ENCODE measurements at places on chromosomes 12 and 14.

- DNase-seq = no peak
These were observed 14.9 kb downstream of the C2CD5 start for GRCh38 chr12:22529281-22530060.

- DNase-seq = no peak
These were observed 40.5 kb upstream of the USP44 start for GRCh38 chr12:95591731-95592130.

GRCh38 chr12:99810718-99811593 lies 163.4 kb downstream of the GARIN6 start:
- peak; percentile 48 for DNase-seq

- DNase-seq = no peak
These were observed 11.1 kb upstream of the PSEN1 start for GRCh38 chr14:73125169-73125588.

GRCh38 chr12:4282103-4282891 lies 8.7 kb downstream of the CCND2 start:
- DNase-seq = no peak

- DNase-seq = no peak
These were observed 29.0 kb downstream of the CAPRIN2 start for GRCh38 chr12:30725739-30726138.

DNA sequence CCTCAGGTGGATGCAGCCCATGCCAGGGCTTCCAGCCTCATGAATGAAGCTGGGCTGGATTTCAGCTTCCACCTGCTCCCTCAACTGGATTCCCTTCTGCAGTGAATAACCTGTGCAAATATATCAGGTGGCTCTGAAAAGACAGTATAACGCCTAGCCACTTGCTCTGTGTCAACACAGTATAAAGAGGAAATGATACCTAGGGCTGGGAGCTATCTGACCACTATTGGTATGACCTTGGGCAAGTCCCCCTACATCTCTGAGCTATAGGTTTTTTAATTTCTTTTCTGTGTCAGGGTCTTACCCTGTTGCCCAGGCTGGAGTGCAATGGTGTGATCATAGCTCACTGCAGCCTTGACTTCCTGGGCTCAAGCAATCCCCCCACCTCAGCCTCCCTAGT lies 19.8 kb downstream of the ISM2 start:
- DNase-seq = no peak

DNA sequence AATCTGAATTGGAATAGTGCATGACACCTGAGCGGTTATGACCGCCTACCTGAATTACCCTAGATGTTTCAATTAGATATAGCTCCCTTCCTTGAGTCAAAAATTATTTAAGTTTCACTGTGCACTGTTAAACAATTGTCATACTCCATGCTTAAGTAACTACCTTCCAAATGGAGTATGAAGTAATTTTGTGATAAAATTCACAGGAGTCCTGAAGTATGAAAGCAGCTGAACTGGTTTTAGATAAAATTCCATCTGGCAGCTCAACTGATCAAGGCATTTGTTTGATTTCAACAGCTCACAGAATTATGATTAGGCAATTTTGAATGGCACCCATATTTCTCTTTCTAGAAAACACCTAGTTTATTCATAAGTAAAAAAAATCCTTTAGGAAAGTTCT lies 19.5 kb downstream of the PRICKLE1 start:
- no peak for DNase-seq

- DNase-seq = no peak
These were observed 55.0 kb upstream of the BICD1 start for GRCh38 chr12:32051511-32052211.

GRCh38 chr12:13000616-13000924 lies 505 bp upstream of the HEBP1 start:
- DNase-seq = no peak

DNA sequence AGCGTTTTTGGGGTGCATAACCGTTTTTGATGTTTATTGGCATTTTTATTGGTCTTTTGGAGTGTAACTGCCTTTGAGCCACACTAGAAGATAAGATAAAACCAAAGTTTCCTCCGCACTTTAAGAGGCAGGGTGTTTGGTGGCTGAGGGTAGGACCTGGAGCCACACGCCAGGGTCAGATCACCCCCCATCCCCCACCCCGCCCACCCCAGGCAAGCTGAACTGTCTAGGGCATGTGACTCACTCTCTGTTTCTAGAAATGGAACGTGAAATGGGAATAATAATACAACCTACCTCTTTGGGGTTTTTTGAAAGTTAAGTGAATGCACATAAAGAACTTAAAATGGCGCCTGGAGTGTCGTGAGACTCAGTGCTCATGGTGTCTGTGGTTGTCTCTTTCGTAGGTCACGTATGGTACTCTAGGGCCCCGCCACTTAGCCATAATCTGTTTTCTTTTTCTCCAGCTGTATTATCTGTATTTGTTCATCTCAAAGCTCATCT lies 56.0 kb downstream of the PPP2R5C start:
- no peak for DNase-seq

DNA sequence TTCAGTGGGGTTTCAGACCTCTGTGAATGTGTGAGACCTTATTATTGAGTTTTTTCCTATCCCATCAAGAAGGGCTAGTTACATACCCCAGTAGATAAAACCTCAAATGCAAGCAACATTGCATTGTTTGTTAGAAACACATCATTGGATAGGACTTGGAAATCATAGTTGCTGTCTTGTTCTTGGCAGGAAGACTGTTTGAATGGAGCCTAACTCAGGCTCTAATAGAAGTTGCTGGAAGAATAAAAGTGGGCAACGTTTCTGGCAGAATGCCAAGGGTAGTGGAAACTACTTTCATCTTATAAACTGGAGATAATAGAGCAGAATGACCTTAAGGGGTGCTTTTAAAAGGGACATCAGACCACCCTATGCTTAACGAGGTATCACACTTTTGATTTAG lies 9.9 kb upstream of the PTHLH start:
- DNase-seq = no peak

GRCh38 chr14:71319666-71320065 lies 412.4 kb downstream of the PCNX1 start:
- DNase-seq = no peak

DNA sequence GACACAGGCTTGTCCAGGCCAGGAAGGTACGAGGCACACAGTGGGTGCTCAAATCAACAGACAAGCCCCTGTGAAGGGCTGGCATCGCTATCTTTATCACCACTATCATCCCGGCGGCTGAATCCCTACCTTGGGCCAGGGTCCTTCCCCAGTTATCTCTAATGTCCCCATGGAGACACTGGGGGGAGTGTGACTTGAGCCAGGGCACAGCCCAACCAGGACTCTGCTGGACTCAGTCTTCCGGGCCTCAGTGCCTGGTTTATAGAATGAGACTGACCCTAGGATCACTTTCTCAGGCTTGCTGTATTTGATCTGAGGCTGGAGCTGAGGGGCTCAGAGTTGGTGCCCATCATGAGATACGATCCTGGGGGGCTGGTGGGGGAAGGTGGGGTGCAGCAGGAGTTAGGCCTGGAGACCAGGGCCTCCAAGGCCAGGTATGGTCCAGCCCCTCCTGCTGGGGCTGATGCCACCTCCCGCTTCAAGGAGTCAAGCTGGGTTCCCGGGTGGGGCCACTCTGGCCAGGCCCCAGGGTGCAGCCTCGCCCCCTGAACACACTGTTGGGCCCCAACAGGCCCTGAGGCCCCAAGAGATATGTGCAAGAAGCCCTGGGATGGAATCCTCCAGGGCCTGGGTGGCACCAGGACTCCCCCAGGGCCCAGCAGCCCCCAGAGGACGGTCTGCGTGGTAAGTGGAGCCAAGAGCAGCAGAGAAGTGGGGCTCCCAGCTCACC lies 11.8 kb downstream of the BEGAIN start:
- DNase-seq = no peak

- no peak for DNase-seq
These were observed 12.0 kb downstream of the VDR start for GRCh38 chr12:47892819-47893218.

- no peak for DNase-seq
These were observed 363.4 kb downstream of the DAD1 start for GRCh38 chr14:22225516-22226140.

GRCh38 chr12:84764001-84764400 lies 148.6 kb downstream of the SLC6A15 start:
- DNase-seq = no peak

DNA sequence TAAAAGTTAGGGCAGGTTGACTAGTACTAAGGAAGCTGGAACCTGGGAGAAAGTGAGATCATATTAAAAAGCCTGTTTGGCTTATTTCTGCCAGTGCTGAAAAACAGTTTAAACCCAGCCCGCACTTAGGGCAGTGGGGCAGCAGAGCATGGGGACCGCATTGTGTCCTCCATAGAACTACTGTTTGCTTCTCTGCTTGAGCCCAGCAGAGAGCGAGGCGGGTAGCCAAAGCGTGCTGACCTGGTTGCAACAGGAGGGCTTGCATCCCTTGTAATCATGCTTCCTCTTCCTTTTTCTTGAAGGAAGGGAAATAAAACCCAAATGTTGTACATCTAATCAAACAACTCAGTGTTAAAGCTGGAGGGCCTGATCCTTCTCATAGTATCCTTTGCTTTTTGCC lies 82.5 kb upstream of the HOXC13 start:
- no peak for DNase-seq

DNA sequence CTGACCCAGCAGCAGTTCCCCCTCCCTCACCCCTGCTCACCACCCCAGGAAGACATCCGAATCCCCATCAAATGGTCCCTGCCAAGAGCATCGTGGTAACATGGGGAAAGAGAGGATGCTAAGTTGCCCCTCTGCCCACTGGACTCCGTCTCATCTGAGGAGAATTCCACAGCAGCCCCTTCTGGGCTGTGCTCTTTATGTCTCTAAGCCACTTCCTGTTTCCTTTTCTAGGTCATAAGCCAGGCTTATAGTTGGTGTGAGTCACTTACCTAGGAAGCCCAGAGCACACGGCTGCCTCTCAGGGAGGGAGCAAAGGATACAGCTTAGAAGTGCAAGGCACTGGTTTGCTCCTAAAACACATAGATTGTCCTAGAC lies 76.0 kb downstream of the VCPKMT start:
- no peak for DNase-seq

DNA sequence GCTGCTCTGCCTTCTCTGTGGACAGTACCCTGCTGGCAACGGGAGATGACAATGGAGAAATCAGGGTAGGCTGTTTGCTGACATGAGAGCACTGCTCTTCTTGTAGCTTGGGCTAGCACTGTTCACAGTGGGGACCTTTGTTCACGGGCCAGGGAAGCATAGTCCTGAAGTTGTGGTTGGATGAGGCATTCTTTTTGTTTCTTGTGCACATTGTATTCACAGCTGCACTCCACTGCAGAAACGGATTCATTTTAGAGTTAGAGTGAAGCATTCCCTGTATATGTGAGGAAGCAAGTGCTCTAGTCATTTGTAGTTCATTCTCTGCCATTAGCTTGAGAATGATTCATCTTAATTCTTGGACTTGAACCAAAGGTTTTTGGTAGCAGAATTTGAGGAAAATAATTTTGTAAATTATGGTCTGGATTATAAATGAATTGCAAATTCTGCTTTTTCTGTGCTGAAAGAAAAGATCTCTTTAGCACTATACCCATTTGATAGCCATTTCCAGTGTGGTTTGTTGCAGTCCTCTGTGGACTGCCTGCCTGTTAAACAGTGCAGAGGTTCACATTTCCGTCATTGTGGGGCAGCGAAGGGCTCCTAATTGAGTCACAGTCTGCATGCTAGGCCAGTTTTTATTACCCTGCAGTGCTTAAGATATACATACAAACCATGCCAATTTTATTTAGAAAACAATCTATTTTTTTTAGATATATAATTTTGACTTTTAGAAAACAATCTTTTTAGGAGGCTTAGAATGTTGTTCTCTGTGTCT lies 80.6 kb downstream of the APAF1 start:
- no peak for DNase-seq

- DNase-seq = no peak
These were observed 203.1 kb downstream of the ETNK1 start for GRCh38 chr12:22828066-22828465.

GRCh38 chr12:13962699-13963098 lies 18.7 kb downstream of the GRIN2B start:
- DNase-seq = no peak

DNA sequence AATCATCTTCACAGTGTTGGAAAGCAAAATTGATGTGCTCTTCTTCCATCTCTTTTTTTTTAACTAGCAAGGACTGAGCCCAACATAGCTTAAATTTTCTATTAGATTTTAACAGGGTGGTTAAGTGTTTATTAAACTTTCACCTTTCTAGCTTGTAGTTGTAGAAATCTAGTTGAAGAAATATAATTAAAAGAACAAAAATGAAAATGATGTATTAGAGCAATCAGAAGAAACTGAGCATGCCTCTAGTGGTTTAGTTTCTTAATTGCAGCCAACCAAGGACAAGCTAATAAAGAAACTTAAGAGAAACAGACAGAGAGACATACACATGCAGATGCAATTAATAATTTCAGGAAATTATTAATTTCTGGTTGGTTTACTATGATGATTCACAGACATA lies 673.0 kb upstream of the LMO3 start:
- no peak for DNase-seq

- peak; percentile 7 for DNase-seq
These were observed 24.3 kb downstream of the UBR7 start for GRCh38 chr14:93231129-93231979.

DNA sequence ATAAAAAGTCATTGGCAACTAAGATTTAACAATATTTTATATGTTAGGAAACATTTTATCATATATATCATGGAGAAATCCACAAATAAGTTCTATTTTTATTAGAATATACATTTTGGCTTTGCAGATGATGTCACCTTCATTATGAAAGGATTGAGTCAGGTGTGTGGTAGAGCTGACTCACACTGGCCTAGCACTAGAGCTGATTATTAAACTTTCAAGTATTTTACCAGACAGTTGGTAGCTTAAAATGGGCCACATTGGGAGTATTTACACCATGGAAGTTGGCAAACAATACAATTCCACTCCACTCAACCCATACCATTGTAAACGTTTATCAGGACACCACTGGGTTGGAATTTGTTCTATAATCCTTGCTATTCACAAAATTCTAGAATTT lies 1036.6 kb downstream of the TRHDE start:
- no peak for DNase-seq

GRCh38 chr14:66121859-66122258 lies 364.3 kb upstream of the CCDC196 start:
- no peak for DNase-seq

- DNase-seq = no peak
These were observed 21.4 kb upstream of the CEP170B start for GRCh38 chr14:104843442-104844305.

DNA sequence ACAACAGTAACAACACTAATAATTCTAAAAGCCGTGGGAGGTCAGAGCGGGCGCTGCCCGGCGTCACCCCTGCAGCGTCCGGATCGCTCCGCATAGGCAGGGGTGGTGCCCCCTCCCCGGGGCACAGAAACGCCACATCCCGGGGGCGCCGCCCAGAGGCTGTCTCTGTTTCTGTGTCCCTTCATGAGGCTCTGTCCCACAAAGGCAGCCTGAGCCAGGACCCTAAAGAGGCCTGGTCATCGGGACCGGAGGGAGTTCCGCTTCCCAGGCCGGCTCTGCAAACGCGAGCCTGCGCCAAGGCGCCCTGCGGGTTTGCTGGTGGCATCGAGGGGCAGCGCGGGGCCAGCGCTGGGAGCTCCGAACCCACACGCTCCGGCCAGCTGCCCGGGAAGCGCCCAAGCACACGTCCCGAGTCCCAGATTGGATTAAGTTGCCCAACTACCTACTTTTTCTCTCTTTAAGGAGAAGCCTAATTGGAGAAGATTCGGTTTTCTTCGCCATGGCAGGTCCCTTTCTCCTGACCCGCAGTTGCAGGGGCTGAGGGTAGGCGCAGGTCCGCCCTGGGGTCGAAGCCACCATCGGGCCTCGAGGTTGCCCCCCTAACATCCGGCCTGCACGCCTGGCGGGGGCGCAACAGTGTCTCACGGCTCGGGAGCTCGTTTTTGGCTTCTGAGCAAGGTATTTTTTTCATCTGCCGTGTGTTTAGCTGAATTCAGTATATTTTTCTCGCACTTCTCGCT lies 421.7 kb downstream of the VRK1 start:
- peak; percentile 8 for DNase-seq

GRCh38 chr14:93072659-93073357 lies 42.9 kb downstream of the ITPK1 start:
- DNase-seq = no peak
